Skeletal muscle cell (primary cell): ENCODE measurements at places on chromosomes 2 and 18.

GRCh38 chr2:38095996-38096861 lies 20.3 kb upstream of the CYP1B1 start:
- no peak for DNase-seq

DNA sequence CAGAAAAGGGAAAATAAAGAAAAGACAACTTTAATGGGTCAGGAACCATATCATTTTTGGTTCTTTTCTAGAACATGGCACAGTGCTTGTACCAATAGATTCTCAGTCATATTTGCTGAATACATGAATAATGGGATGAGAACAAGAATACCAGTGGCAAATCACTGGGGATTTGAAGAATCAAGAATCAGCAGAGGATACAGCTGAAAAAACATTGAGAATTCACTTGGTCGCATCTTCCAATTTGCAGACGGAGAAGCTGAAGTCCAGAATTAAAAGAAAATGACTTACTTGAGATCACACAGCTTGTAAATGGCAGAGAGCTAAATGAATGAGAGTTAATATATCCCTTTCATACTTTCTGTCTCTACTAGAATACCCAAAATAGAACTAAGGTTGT lies 362.2 kb downstream of the RAD51AP2 start:
- DNase-seq, result no peak

DNA sequence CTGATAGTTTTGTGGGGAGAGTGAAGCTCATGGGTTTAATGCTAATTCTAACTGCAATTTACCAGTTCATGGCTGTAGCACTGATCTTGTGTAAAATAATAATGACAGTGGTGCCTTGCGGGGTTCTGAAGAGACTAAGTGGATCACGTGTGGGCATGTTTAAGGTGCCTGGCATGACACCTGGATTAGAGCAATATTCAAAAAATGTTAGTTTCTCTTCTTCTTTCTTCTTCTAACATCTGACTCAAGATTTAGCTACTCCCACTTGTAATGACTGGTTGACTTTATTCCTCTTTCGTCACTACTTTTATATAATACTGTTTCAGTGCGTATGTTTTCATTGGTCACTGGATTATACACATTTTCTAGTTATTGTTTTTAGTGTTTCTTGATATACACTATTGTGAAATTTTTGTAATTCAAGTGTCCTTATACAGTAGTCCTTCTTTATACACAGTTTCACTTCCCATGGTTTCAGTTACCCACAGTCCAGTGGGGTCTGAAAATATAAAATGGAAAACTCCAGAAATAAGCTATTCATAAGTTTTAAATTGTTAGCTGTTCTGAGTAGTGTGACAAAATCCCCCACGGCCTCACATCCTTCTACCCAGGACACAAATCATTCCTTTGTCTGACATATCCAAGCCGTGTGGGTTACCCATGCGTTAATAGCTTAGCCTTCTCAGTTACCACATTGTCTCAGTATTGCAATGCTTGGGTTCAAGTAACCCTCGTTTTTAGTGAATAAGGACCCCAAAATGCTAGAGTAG lies 662.2 kb upstream of the CNTNAP5 start:
- no peak for DNase-seq

DNA sequence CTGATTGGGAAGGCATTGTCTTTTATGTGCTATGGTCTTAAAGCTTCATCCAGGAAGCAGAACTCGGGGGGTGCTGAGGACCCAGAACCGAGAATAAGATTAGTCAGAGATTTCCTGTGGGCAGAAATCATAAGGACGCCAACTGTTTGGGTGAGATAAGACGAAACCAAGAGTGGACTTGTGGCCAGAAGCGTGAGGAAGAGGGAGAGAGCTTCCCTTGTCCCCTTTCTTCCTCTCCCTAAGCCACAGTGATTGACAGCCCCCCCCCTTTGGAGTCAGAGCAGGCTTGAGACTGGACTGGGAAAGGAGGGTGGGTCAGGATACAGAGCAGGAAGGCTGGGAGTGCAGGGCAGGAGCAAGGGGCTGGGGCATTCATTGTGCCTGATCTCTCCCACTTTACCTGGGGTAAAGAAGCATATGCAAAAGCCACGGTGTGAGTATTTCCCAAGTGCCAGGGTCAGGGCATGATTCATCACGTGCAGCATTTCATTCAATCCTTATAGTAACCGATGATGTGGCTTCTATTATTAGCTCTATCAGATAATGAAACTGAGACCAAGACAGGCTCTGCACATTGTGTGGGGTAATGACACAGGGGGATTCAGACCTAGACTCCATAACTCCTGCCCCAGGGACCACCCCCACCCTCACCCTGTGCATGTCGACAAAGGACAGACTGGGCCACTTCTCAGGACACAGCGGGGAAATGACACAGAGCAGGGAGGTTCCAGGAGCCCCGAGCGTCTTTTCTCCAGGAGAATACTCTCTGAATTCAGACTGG lies 3.0 kb upstream of the IL1RN start:
- DNase-seq, result peak; percentile 6

DNA sequence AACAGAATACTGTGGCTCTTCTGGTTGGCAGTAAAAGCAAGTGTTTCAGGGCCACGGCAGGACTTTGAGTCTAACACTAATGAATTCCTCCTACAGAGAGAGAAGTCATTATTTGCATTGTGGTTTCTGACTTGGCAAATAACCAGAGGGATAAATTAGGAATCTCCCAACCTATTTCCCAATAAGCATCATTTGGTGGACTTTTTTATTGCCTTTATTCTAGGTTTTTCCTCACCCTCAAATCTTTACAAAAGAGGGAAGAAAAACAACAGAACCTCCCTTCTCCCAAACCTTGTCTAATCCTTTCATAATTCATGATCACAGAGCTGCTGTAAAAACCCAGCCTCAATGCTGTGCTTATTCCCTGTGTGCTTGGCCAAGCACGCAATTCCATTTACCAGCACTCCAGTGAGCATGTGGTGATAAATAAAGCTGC lies 179.7 kb downstream of the AGPS start:
- peak; percentile 16 for DNase-seq

- no peak for DNase-seq
Observed at GRCh38 chr2:236861196-236861875, 224.4 kb upstream of the COPS8 start.

GRCh38 chr2:46525522-46526155 lies 46.3 kb downstream of the TMEM247 start:
- DNase-seq, result no peak

DNA sequence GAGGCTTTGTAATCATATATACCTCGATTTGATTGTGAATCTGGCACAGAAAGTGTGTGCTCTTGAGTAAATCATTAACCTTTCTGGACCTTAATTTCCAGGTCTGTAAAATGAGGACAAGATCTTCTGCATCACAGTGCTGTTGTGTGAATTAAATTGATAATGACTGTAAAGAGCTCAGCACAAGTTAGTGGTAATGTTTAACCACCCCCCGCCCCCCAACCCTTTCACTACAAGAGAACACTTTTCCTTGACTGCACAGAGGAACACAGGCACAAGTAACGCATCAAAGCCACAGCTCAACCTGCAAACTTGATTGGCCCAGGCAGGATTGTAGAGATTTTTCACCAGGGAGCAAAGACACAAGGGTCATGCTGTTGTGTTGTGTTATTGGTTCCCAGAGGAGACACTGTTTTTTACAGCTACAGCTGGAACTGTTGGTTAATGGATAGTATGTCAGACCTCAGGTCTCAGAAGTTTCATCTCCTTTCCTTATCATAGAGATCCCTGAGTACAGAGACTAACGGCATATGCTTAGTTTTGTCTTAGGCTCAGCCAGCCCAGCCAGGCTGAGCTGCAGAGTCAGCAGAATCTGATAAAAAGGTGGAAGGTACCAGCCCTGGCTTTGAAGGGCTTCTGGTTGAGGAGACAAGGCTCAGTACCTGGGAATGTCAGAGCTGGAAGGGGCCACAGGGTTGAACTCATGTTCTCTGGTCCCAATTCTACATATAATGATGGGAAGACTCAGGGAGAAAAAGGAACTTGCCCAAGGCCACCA lies 10.6 kb downstream of the SETBP1 start:
- DNase-seq, result no peak

DNA sequence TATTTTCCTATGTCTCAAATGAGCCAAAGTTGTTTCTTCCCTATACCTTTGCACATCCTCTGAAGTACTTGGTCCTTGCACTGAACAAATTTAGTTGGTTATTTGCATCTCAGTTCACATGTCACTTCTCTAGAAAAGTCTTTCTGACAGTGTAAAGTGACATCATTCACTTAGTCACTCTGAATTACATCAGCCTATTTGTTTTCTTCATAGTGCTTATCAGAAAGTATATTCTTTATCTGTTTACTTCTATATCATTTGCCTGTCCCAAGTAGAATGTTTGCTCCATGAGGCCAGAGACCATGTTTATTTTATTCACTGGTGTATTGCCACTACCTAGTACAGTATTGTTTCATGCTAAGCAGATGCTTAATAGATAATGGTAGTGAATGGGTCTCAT lies 173.7 kb downstream of the HNMT start:
- no peak for DNase-seq
